ENCODE measurements at places on chromosomes 11 and 22.

- DNase-seq, result no peak
Observed at GRCh38 chr11:2428322-2428795, 16.0 kb downstream of the TRPM5 start.

GRCh38 chr11:31863170-31863832, 52.2 kb upstream of the PAX6 start:
- no peak for DNase-seq

DNA sequence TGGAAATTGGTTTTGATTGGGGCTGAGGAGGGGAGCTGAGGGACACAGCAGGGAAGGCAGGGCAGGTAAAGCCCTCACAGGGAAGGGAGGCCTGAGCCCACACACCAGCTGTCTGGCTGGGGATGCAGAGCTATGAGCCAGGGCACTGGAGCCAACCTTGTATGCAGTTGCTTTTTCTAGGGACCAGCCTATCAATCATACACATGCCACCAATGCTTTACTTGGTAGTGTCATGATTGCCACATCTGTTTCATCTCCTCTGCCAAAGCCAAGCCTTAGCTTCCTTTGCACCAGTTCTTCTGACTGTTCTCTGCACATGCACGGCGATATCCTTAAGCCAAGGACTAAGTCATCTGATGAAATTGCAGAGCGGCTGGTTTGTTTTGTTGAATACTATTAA, 207.1 kb upstream of the PLET1 start:
- no peak for DNase-seq

DNA sequence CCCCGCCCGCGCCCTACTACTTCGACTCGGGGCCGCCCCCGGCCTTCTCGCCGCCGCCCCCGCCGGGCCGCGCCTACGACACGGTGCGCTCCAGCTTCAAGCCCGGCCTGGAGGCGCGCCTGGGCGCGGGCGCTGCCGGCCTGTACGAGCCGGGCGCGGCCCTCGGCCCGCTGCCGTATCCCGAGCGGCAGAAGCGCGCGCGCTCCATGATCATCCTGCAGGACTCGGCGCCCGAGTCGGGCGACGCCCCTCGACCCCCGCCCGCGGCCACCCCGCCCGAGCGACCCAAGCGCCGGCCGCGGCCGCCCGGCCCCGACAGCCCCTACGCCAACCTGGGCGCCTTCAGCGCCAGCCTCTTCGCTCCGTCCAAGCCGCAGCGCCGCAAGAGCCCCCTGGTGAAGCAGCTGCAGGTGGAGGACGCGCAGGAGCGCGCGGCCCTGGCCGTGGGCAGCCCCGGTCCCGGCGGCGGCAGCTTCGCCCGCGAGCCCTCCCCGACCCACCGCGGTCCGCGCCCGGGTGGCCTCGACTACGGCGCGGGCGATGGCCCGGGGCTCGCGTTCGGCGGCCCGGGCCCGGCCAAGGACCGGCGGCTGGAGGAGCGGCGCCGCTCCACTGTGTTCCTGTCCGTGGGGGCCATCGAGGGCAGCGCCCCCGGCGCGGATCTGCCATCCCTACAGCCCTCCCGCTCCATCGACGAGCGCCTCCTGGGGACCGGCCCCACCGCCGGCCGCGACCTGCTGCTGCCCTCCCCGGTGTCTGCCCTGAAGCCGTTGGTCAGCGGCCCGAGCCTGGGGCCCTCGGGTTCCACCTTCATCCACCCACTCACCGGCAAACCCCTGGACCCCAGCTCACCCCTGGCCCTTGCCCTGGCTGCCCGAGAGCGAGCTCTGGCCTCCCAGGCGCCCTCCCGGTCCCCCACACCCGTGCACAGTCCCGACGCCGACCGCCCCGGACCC, 17.4 kb upstream of the ACR start:
- DNase-seq, result no peak

DNA sequence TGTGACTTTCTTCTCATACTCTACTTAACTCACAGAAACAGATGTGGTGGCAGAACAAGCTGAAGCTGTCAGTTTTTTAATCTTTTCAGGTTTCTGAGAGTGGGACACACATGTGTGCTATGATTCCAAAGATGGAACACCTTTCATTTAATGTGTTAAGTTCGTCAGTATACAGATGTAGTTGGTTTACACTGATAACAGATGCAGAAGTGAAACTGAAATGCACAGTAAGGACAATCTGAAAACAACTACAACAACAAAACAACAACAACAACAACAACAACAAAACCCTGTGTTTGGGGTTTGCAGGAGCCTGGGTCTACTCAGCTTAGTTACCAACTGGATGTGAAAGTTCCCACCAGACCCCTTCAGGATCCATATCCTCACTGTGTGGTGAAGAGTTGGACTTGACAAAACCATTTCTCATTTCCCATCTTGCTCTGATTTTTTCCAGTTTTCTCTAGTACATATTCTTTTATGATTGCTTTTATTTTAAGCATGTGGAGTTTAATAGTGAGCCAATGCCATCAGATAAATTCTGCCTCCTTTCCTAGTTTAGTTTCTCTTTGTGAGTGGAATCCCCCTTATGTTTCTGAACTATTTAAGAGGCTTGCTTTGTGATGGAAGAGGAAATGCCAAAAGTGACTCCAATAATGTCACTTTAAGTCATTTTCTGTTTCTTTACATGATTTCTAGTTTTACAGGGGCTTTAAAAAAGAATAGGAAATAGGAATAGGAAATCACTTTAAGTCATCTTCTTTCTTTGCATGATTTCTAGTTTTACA, 47.8 kb downstream of the ARHGAP42 start:
- DNase-seq, result no peak

DNA sequence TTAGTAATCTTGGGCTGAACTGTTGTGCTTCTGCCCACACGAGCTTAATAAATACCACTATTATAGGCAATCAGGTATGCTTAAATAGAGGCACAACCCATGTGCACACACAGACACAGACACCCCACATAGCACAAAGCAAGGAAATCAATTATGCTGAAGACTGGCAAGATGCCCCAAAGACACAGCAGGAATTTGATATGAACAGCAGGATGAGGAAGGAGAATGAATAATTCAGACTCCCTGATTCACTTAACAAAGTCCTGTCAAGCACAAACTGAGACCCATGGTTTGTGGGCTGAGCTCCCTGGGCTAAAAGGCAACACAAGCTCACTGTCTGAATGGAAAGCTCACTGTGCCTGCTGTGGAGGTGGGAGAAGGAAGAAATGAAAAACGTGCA, 42.5 kb downstream of the RBFOX2 start:
- DNase-seq, result no peak

- no peak for DNase-seq
Observed at GRCh38 chr11:100646545-100646944, 40.5 kb upstream of the ARHGAP42 start.

Data from AG09309 (cell line).